ENCODE measurements at places on chromosomes 5 and 9.

DNA sequence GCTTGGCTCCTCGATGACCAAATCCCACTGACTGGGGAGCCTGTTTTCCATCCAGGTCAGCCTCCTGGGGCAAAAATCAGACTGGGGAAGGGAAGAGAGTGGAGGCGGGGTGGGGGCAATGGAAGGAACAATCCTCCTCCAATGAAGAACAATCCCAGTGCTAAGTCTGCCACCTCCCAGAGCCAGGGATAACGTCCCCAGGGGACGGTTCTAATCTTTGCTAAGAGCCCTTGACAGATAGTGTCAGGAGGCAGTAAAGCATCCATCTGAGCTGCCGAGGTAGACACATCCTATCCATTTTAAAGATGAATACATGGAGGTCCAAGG, 298.5 kb upstream of the MSX2 start:
- DNase-seq: no peak

- DNase-seq: no peak
These were observed 87.3 kb downstream of the HRH2 start for GRCh38 chr5:175745210-175745609.

- DNase-seq: peak; percentile 47
These were observed 106.0 kb downstream of the SMARCA2 start for GRCh38 chr9:2120926-2121689.

DNA sequence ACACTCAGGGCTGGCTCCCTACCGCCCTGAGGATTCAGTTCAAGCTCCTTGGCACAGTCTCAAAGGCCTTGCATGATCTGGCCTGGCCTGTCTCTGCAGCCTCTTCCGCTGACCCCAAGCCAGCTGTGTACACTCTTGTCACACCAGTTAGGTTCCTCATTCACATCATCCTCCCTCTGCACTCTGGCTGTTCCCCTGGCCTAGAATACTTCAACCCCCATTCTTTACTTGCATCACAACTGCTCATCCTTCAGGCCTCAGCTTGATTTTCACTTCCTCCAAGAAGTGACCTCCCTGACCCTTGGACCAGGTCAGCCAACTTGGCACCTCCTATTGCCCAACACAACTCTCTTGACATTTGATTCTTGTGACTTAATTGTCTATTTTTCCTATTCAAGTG, 18.9 kb upstream of the PFDN1 start:
- no peak for DNase-seq

GRCh38 chr5:73499187-73499586, 945 bp downstream of the BTF3 start:
- no peak for DNase-seq

- peak; percentile 32 for DNase-seq
These were observed 250.0 kb upstream of the TNC start for GRCh38 chr9:115367780-115368525.

DNA sequence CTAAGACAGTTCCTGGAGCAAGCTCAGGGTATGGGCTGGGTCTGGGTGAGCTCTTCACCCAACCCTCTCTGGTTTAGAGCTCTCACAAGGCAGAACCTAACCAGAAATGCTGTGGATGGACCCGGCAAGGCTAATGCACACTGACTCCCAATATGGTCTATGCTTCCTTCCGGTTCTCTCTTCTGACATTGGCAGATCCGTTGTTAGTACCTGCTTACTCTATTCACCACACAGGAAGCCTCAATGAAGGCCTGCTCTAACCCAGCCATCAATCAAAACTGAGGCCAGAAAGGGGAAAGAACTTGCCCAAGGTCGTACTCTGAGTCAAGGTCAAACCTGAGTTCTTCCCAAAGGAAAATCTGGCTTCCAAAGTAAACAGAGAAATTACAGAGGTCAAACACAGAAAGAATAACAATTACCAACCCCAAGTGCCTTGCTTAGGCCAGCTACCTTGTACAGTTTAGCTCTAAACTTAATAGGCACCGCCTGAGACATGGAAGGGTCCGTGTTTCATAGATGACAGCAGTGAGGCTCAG, 46.0 kb upstream of the AKNA start:
- no peak for DNase-seq

- DNase-seq: no peak
These were observed 252.7 kb upstream of the GRIA1 start for GRCh38 chr5:153237671-153238332.

DNA sequence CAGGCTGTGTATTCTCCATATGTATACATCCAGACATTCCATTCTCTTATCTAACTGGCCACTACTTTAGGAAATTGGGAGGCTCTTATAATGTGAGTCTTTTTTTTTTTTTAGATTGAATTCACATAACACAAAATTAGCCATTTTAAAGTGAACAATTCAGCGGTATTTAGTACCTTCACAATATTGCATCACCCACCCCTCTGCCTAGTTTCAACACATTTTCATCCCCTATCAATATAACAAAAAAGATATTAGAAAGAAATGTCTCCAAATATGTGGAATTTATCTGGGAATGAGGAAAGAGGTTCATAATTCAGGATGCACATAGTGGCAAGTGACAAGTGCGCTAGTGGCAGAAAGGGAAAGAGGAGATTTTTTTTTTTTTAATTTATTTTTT, 228.5 kb downstream of the ICE1 start:
- no peak for DNase-seq

GRCh38 chr9:27292659-27293405, 4.1 kb downstream of the EQTN start:
- peak; percentile 5 for DNase-seq

GRCh38 chr5:71892641-71893365, 173.7 kb downstream of the CARTPT start:
- no peak for DNase-seq

DNA sequence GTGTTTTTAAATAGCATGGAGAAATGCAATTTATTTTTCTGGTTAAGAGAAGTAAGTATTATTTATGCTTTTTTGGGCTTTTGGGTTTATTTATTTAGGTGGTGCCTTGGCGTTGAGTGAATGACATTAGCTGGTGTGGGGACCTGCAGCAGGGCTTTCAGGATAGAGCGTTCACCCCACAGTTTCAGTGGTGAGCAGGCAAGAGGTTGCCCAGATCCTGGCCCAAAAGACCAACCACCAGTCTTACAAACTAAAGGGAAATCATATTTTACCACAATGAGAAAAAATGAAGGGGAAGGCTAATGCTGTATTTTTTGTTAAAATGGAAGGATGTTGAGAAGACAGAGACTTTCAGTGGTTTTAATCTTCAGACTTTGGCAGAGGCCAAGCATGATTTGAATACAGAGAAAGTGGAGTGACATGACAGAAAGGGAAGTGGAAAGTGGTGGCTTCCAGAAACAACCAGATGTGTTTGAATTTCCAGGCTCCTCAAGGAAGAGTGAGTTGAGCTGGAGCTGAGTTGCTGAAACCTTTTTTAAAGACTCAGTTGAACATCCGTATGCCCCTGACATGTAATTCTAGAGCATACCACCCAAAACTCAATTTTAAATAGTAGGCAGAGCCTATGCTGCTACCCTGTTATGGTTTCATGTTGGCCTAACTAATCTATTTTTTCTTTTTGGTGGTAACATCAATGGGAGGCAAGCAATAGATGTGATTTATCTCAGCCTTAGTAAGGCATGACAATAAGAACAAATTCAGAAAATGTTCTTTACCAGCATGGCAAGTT, 94.8 kb downstream of the AOPEP start:
- no peak for DNase-seq

- peak; percentile 33 for DNase-seq
These were observed 29.0 kb downstream of the ACO1 start for GRCh38 chr9:32413424-32413823.

- DNase-seq: no peak
These were observed 150.2 kb downstream of the MACROH2A1 start for GRCh38 chr5:135248801-135249231.

- no peak for DNase-seq
These were observed 418.1 kb upstream of the KLF4 start for GRCh38 chr9:107907715-107908114.

DNA sequence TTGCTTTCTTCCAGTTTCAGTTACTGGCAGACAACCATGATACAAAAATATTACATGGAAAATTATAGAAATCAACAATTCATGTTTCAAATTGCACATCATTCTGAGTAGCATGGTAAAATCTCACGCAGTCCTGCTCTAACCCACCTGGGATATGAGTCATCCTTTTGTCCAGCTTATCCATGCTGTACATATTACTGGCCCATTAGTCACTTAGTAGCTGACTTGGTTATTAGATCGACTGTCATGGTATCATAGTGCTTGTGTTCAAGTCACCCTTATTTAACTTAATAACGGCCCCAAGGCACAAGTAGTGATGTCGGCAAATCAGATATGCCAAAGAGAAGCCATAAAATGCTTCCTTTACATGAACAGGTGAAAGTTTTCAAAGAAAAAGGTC, 41.2 kb downstream of the NADK2 start:
- no peak for DNase-seq

DNA sequence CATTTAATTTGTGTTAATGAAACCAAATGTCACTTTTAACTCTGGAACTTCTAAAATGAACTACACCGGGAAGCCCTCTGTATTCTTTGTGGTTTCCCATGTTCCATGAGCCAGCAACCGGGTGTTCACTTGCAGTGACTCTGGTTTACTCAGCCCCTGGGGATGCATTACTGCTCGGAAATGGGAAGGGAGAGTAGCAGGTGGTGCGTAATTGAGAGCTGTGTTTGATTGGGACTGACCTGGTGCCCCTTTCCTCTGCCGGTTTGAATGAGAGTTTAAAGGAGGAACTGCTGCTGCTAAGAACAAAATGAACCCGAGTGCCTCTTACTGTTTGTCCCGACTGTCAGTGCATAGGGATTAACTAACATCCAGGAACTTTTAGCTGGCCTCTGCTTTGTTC, 100.1 kb upstream of the DHFR start:
- peak; percentile 79 for DNase-seq

DNA sequence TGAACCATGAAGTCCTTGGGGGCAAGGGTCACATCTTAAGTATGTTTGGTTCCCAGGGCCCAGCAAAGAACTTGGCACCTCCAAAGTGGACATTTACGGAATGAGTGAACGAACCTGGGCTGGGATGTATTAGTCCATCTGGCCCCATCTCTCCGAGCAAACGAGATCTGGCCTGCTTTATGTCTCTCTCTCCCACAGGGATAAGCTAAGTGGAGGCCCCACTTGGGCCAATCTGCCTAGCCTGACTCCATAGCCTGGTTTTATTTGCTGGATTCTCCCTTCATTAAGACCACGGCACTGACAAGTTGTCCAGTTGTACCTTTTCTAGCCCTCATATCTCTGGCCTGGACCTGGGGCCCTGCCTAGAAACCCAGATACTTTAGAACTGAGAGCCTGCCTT, 2.1 kb downstream of the TTLL11 start:
- no peak for DNase-seq

DNA sequence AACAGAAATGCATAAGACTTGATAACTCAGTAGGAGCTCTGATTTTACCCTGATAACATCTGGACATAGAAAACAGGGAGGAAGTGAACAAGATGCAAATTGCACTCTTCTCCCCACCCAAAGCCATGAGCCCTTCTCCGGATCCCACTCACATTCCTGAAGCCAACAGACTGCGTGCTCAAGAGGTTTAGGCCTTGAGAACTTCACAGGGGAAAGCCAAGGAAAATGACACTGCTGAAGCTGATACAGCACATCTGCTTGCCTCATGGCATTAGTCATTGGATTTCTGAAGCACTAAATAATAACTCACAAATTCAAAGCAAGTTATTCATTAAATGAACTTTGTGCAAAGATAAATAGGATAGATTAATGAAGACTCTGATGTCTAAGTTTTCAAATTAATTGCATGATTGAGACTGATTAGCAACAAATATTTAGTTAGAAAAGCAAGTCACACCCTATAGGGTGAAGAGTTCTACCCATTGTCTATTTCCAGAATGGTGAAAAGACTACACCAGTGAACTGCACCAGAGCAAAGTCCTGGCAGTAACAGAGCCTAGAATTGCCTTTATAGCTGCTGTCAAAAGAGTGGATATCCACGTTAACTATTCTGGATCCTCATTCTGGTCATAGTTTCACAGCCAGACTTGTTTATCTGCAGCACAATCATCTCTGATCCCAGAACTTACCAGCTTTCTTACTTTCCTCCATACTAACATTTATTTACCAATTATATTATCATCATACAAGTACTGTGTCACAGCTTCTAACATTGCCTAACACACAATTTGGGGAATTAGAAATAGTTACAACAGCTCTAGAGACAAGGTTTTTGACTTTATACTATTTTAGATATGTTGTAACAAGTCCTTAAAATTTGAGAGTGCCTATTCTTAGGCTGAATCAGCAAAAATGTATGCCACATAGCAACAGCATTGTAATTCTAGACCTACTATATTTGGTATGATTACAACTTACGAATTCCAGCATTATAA, 432.1 kb upstream of the RGMB start:
- peak; percentile 65 for DNase-seq

DNA sequence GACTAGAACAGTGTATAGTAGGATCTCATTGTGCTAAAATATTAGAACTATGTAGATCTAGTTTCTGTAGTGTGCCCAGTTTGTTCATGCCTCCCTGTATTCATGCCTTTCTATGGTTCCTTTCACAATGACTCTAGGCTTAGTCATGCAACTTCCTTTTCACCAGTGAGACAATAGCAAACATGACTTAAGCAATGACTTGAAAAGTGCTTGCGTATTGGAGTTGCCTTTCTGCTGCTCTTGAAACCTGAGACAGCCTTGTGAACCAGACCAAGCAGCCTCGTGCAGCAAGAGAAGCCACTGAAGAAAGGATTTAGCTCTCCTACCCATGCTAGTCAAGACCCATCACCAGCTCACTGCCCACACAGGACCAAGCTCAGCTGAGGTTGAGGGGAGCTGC, 294.5 kb upstream of the TAS2R1 start:
- DNase-seq: peak; percentile 96

DNA sequence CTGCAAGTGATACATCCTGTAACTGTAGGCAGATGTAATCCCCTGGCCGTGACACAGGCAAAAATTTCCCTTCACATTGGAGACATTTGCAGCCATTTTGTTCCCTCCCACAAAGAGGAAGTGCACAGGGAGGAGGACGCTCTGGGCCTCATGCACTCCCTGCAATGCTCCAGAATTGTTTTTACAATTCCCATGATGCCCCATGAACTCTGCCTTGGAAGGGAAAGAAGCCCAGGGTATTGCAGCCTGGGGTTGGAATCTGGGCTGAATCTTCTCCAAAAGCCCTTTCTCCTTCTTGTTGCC, 491.7 kb downstream of the CCDC171 start:
- peak; percentile 62 for DNase-seq

DNA sequence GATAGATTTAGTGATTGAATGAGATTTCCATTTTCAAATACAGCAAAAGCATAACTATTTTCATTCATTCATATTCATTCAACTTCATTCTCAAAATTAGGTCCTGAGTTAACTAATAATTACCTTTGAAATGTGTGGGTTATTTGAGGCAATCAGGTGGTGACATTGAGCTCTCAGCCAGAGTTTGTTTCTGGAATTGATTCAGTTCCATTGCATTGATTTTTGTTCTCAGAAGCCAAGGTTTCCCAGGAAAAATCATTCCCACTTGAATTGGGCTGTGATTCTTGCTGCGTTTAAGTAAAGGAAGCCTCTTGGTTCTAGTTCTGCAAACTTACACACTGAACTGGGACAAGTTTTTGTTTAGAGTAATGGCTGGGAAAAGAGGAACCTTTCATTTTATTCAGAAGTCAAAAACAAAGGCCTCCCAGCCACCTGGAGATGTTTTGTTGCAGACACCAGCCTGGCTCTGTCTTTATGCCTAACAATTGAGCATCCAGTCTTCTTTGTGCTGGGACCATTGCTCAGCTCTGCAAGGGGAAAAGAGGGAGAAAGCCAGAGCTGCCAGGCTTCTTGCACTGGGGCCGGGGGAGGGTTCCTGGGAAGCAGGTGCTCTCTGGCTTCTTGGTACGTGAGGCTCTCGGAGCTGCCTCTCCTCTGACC, 198.6 kb downstream of the TRIO start:
- DNase-seq: no peak
